ENCODE measurements at places on chromosomes 11 and 22. TPM values are rescaled to one million over a fixed set of nuclear protein-coding genes. Genes with fewer than 3 reads are reported as not detected.
A peak's percentile ranks its signal among the peaks of the same experiment; 100 is the strongest.

GRCh38 chr11:115279813-115280761, 224.1 kb downstream of the CADM1 start:
- peak; percentile 29 for DNase-seq

MFRP gene
- not detected for total RNA-seq

GRCh38 chr11:91608677-91609076, 615.9 kb upstream of the FAT3 start:
- DNase-seq: no peak

DNA sequence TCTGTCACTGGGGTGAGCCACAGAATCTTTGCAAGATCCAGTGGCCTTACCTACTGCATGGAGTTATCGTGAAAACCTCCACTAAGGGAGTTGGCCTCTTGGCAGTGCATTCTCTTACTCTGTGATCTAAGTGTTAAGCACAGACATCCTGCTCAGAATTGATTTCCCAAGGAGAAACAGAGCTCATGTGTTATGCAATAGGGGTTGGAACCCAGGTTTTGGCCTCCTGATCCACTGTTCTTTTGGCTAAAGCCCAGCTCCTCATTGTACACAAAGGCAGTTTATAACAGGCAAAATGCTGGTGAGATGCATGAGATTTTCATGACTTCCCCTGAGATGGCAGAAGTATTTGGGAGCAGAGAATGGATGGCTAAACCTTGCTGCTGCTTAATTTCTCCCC, 11.8 kb downstream of the DTX4 start:
- no peak for DNase-seq

All from RPMI7951 (cell line).